ENCODE measurements at places on chromosomes 13 and 19. TPM values are rescaled to one million over a fixed set of nuclear protein-coding genes. Genes with fewer than 3 reads are reported as not detected.

ZNF836 gene
- 34.6 TPM for total RNA-seq

ZNF540 gene
- total RNA-seq: 23.8 TPM

SLC25A41 gene
- 0.69 TPM for total RNA-seq

GAPDHS gene
- not detected for total RNA-seq

PSG3 gene
- not detected for total RNA-seq

ZNF333 gene
- 30.0 TPM for total RNA-seq

NDUFA3 gene
- 13.1 TPM for total RNA-seq

CEACAM5 gene
- not detected for total RNA-seq

SBK3 gene
- total RNA-seq: not detected

RXFP2 gene
- 0.69 TPM for total RNA-seq

NEK3 gene
- 9.9 TPM for total RNA-seq

CGB8 gene
- not detected for total RNA-seq

CRX gene
- not detected for total RNA-seq

CEACAM16 gene
- total RNA-seq: not detected

ONECUT3 gene
- total RNA-seq: 0.23 TPM

ANKRD24 gene
- total RNA-seq: 6.5 TPM

GAS6 gene
- total RNA-seq: 27.7 TPM

NOSIP gene
- total RNA-seq: 34.4 TPM

ERICH6B gene
- not detected for total RNA-seq

CNOT3 gene
- 6.0 TPM for total RNA-seq

MBD3L3 gene
- total RNA-seq: not detected

KLF12 gene
- 69.4 TPM for total RNA-seq

PLPPR3 gene
- 125 TPM for total RNA-seq

MEF2B gene
- not detected for total RNA-seq

THOP1 gene
- 29.3 TPM for total RNA-seq

USPL1 gene
- total RNA-seq: 39.0 TPM

CEBPA gene
- total RNA-seq: 4.8 TPM

CGB1 gene
- total RNA-seq: not detected

OR7G3 gene
- not detected for total RNA-seq

FXYD7 gene
- 22.1 TPM for total RNA-seq

ZNF91 gene
- 365 TPM for total RNA-seq

SOX1 gene
- total RNA-seq: 14.1 TPM

IGFL1 gene
- not detected for total RNA-seq

IL11 gene
- total RNA-seq: 0.23 TPM

PEX11G gene
- 1.8 TPM for total RNA-seq

PTH2 gene
- not detected for total RNA-seq

ZNF845 gene
- 15.7 TPM for total RNA-seq

FZR1 gene
- 46.4 TPM for total RNA-seq

CRB3 gene
- total RNA-seq: 1.6 TPM

PCP2 gene
- total RNA-seq: not detected

KLC3 gene
- 1.8 TPM for total RNA-seq

TMEM38A gene
- 18.0 TPM for total RNA-seq

NLRP7 gene
- not detected for total RNA-seq

IL12RB1 gene
- 0.69 TPM for total RNA-seq

KCNN1 gene
- total RNA-seq: 16.8 TPM

SHD gene
- total RNA-seq: 10.1 TPM

ATP4B gene
- 0.23 TPM for total RNA-seq

ZNF134 gene
- total RNA-seq: 39.7 TPM

AKAP8L gene
- total RNA-seq: 68.0 TPM

SIGLEC5 gene
- total RNA-seq: 0.23 TPM

All from diencephalon (tissue), 1 donor.